Kidney glomerular epithelial cell (primary cell): ENCODE measurements at places on chromosomes 7 and 10.

GRCh38 chr7:107663196-107663595 is 2.6 kb downstream of the SLC26A4 start:
- no peak for DNase-seq

- DNase-seq = no peak
Observed at GRCh38 chr7:158910254-158911053, 54.1 kb downstream of the DYNC2I1 start.

DNA sequence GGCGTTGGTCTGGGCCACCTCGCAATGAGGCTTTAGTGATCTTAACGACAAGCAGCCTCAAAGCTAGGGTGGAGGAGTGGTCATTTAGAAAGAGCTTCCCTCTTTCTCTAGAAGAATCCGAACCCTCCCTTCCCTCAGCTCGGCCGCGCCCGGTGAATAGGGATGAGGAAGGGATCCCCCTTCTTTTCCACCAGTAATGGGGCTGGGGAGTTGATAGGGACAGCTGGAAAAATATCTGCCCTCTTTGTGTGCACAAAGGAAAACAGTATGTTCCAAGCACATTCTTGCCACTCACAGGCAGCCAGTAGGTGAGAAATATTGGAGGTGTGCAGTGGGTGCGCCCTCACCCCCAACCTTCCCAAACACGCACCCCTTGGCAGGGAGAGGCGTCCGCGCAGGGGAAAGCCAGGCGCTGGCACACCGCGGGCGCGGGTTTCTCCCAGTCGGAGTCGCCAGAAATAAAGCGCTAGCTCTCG is 6.5 kb downstream of the DLX5 start:
- DNase-seq = no peak

DNA sequence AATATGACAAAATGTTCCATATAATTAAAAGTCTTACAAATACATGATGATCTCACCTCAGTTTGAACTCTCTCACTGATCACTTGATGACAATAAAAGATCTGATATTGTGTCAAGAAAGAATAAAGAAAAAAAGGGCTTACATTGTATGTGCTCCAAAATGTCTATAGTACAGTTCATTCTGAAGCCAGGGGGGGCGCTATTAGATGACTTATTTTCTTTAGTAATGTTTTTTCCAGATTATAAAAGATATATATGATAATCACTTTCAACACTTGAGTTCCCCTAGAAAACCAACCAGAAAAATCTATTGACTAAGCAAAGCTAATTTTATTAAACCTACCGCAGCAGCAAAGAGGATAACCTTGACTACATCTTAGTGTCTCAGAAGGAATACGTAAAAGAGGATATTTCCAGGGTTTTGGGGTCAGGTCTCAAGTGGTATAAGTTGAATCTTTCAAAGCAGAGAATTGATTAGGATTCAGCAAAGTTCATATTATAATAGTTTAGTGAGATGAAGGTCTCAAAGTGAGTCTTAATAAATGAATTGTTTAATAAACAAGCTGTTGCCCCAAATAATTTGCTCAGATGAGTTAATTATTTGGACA is 55.8 kb downstream of the PTN start:
- DNase-seq = no peak

GRCh38 chr10:129483430-129484010 is 16.5 kb downstream of the MGMT start:
- DNase-seq = no peak

GRCh38 chr7:128904381-128905197 is 5.9 kb downstream of the KCP start:
- peak; percentile 50 for DNase-seq

GRCh38 chr10:34959321-34959720 is 130.8 kb downstream of the CUL2 start:
- DNase-seq = no peak

- no peak for DNase-seq
Observed at GRCh38 chr10:52066383-52066782, 247.7 kb upstream of the DKK1 start.

DNA sequence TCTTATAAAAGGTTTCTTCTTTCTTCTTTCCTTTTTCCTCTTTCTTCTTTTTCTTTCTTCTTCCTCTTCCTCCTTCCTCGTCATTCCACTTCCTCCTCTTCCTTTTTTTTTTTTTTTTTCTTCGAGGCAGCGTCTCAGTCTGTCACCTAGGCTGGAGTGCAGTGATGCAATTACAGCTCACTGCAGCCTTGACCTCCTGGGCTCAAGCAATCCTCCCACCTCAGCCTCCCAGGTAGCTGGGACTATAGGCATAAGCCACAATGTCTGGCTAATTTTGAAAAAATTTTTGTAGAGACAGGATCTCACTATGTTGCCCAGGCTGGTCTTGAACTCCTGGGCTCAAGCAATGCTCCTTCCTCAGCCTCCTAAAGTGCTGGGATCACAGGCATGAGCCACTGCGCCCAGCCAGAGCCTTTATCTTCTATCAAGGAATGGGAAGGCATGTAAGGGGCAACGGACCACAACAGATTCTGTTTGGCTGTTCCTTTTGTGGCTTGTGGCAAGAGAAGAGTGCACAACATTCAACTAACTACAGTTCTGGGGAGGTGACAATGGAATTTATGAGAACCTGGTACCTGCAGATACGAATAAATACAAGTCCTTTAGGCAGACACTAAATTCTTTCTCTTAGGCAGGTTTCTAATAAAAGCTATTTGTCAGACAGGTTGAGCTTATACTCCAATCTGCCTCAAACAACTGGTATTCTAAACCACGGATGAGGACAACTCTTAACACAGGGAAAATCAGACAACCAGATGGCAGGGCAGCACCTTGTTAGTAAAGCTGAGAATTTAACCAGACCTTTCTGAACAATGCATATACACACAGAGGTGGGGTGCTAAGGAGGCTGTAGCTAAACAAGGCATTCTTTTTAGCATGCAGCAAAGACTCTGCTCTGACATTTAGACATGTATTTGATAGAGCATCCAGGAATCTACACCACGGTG is 100.3 kb downstream of the DOCK4 start:
- no peak for DNase-seq

- no peak for DNase-seq
Observed at GRCh38 chr10:62188021-62188616, 80.5 kb downstream of the RTKN2 start.

DNA sequence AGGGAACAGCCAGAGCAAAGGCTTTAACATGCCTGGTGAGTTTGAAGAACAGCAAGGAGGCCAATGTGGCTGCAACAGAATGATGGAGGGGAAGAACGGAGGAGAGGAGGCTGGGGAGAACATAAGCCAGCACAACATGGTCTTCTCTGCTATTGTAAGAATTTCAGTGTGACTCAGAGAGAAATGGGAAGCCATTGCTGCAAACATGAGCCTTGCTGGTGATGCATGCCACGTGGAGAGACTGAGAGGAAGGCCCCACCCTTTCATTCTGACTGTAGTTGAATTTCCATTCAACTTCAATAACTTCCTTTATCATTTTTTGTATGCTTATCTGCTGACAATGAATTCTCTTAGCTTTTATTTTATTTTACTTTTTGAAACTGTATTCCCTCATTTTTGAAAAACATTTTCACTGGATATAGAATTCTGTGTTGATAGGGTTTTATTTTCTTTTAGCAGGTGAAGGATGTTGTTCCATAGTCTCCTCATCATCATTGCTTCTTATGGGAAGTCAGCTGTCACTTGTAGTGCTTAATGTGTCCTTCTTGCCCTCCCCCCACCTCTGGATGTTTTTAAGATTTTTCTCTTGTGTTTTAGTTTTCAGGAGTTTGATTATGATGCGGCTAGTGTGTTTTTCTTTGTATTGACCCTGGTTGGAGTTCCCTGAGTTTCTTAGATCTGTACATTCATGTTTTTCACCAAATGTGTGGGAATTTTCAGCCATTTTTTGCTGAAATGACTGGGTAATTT is 46.4 kb upstream of the LEP start:
- DNase-seq = no peak

- DNase-seq = no peak
Observed at GRCh38 chr7:142581341-142581740, 167.9 kb upstream of the PRSS1 start.

DNA sequence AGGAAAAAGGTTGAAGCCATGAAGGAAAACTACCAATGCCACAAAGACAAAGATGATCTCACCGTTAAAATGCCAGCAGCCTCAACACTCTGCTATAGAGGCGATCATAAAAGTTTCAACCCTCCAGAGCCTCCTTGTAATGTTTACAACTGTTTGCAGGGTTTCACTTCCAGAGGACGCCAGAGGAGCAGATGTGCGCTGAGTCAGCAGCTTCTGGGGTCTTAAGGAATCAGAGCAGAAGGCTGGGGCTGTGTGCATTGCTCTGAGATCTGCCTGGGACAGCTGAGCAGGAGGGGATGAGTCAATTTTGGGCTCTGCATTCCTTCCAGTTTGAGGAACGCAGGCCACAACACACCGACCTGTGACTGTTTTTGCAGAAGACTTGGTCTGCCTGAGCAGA is 98.3 kb downstream of the TMEM130 start:
- DNase-seq = no peak

GRCh38 chr7:77386165-77386822 is 29.9 kb downstream of the GSAP start:
- DNase-seq = no peak

GRCh38 chr10:62136931-62137330 is 131.7 kb downstream of the RTKN2 start:
- DNase-seq = no peak

DNA sequence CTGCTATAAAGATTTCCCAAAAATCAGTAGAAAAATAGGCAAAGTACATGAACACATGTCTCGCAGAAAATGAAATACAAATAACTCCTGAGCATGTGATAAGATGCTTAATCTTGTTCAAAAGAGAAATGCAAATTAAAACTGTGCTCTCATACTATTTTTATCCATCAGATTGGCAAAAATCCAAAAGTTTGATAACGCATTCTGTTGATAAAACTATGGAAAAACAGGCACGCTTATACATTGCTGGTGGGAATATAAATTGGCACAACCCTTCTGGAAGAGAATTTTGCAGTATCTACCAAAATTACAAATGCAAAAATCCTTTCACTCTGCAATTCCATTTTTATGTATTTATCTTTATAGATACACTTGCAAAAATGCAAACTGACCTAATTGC is 315.0 kb downstream of the GRID1 start:
- no peak for DNase-seq

GRCh38 chr7:89772276-89772675 is 382.0 kb upstream of the STEAP1 start:
- DNase-seq = no peak

GRCh38 chr10:74677951-74678350 is 148.4 kb upstream of the KAT6B start:
- DNase-seq = no peak

DNA sequence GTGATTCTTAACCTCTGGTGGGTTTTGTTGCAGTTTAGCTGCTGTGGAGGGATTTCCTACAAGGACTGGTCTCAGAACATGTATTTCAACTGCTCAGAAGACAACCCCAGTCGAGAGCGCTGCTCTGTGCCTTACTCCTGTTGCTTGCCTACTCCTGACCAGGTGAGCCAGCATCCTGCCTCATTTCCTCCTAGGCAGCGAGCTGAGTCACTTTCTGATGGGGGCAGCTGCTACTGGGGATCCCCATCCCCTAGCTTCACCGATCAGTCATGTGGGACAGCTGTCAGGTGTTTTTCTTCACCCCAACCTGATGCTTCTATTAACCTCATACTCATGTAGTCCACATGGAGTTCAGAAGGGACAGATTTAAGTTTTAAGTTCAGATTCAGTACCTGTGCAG is 21.7 kb upstream of the SMO start:
- DNase-seq = no peak

DNA sequence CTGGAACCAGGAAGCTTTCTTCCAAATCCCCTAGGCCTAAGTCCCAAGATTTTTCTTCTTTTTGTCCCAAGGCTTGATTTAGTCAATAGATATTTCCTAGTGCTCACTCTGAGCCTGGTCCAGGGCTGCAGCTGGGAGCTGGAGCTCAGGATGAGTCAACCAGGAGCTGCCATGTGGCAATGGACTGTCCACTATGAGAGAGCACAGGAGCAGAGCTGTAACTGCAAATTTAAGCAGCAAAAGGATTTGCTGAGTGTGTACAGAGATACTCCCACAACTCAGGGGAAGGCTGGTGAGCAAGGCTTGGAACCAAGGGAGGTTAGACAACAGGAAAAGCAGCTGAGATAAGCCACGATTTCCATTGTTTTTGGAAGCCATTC is 92.1 kb upstream of the CXCL12 start:
- DNase-seq = no peak

DNA sequence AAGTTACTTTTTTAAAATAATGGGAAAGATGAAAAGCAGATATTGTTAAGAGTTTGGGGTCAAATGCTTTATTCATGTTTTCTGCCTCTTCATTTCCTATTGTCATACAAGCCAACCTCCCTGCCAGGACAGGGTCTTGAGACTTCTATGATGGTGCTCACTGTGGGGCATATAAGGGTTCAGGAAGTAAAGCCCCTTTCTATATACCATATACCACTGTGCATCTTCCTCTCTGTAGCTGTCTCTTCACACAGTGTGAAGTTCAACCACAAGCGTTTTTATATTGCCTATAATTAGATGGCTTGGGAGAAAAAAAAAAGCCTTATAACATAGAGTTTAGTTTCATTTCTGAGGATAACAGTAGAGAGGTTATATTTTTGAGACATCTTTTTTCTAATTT is 389.8 kb upstream of the SORCS1 start:
- DNase-seq = no peak

DNA sequence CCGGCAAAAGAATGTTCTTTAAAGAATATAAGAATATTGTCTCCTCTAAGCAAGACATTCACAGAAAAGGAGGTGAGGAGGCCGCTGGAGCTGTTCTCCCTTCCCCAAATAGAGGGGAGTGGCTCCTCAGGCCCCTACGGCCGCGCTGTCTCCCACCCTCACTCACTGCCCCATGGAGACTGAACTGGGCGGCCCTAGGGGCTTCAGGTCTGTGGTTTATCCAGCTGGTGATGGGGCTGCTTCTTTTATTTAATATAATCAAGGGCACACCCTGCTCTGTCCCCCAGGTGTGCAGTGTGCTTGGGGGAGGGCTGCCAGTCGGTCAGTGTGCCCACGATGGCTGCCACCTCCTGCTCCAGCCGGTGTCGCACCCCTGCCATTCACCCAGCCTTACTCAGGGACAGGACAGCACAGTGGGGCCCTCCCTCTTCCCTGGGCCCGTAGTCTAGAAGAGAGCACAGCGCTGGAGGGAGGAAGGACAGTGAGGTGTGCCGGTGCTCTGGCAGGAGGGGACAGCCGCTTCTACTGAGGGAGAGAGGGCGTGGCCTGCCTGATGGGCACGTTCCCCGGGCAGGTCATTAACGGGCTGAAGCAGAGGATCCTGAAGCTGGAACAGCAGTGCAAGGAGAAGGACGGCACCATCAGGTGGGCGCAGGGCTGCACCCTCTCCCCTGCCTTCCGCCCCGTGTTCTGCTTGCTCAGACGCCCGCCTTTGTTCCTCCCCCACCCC is 23.4 kb downstream of the IQCE start:
- no peak for DNase-seq

- DNase-seq = no peak
Observed at GRCh38 chr10:26987851-26988250, 112.4 kb downstream of the ANKRD26 start.
